Motor neuron (in vitro differentiated cells): ENCODE measurements at places on chromosomes 12 and 14.

- ATAC-seq, result peak; percentile 99
These were observed 149.0 kb upstream of the PRMT8 start for GRCh38 chr12:3342051-3342450.

GRCh38 chr14:31270196-31270772 lies 62.7 kb upstream of the HECTD1 start:
- ATAC-seq, result no peak

- ATAC-seq, result peak; percentile 18
These were observed 178.5 kb downstream of the CALM1 start for GRCh38 chr14:90575336-90575735.

DNA sequence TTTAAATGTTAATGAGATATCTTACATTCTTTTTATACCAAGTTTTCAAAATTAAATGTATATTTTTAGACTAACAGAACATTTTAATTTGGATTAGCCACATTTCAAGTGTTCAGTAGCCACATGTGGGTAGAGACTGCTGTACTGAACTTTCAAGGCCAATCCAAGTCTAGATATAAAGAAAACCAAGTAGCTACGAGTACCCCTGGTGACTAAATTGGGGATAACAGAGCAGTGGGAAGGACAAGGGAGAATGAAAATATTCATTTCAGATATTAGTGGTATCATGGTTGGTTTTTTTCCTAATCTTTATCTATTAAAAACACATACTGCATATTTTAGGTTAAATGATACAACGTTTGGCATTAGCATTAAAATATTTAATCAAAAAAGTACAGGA lies 69.4 kb upstream of the RHOJ start:
- ATAC-seq, result no peak

- ATAC-seq, result peak; percentile 31
These were observed 5.5 kb downstream of the OR10AD1 start for GRCh38 chr12:48197549-48197970.

GRCh38 chr12:25051171-25051570 lies 102.3 kb upstream of the BCAT1 start:
- no peak for ATAC-seq
